CD4-positive, alpha-beta T cell treated with Interferon alpha-2 for 1 hour (primary cell): ENCODE measurements at places on chromosomes 16 and 17.

GRCh38 chr16:29824589-29825144 lies 4.4 kb downstream of the MVP start:
- DNase-seq = no peak

DNA sequence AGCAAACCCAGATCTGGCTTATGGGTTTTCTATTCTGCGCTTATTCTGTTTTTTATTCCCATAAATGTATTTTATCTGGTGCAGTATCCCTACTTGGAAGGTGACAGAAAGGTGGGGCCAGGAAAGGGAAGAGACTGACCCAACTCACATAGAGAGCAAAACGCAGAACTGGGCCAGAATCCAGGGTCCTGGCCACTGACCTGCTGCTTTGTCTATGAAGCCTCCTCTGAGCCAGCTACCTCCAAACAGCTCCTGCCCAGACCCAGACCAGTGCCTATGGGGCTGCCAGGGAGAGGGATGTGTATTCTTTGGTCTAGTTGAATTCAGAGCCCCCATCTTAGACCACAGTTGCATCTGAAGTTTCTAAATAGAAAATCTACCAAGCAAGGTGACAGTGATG lies 36.4 kb upstream of the CES5A start:
- DNase-seq = no peak

DNA sequence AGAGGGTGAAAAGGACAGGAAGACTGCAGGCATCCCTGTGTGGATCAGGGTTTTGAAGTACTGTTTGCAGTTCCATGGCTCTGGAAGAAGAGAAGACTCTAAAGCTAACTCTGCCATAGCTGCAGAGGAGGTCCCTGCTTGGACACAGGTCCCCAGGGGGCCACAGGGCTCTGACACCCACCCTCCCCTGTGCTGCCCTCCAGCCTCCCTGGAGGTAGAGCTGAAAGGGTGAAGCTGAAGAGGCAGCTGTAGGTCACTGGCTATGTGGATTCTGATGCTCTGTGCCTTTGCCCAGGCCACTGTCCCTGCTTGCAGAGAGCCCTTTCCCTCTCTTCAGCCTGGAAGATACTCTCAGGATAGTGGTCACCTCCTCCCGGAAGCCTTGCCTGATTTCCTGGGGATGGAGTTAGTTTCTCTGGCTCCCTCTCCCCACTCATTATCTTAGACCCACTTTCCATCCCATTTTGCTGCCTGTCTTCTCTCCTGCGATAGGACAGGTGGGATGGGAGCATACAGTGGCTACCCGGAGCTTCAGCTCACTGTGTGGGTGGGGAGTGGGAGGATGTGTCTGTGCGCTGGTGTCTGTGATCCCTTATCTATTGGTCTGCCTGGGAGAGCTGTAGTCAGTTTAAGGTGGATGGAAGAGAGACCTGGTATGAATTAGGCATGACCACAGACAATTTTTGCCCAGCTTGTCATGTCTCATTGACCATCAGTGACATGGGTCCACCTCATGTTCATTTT lies 89.8 kb upstream of the TMEM97 start:
- no peak for DNase-seq

GRCh38 chr16:76574651-76575050 lies 297.4 kb downstream of the CNTNAP4 start:
- no peak for DNase-seq
